ENCODE measurements at places on chromosomes 5 and 9. TPM values are rescaled to one million over a fixed set of nuclear protein-coding genes. Genes with fewer than 3 reads are reported as not detected.

- no peak within 1 kb of the TSS for H3K27ac ChIP-seq
- peak within 1 kb of the TSS; percentile 92 for H3K4me3 ChIP-seq
- DNase-seq: peak; percentile 20
- peaks cover 5% of the 10 kb centered on the region for H3K4me1 ChIP-seq
- no peaks in the 10 kb centered on the region for H3K27me3 ChIP-seq
- no peaks in the 10 kb centered on the region for H3K36me3 ChIP-seq
These were observed at the start of gene ABCA2 for GRCh38 chr9:137027369-137028262. ABCA2 (minus strand) TSS chr9:137028237; CDS start chr9:137028140, 97 bp downstream.

DNA sequence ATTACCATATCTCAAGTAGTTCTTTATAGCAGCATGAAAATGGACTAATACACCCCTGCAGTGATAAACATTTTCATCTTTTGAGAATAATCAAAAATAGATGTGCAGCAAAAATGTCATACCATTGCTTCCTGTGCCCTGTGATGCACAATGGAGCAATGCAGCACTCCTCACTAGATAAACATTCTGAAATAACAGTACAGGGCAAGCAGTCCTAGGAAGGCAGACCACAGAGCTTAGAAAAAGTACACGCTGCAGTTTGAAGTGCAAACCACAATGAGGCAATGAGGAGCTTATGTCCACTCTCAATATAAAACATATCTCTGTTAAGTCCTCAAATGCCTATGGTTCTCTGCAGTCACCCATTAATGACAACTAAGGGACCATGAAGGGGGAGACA lies 367.6 kb downstream of the PDE4D start:
- no peaks in the 10 kb centered on the region for H3K36me3 ChIP-seq
- no peaks in the 10 kb centered on the region for H3K27me3 ChIP-seq
- H3K4me1 ChIP-seq: peaks cover 5% of the 10 kb centered on the region
- DNase-seq: peak; percentile 65

DNA sequence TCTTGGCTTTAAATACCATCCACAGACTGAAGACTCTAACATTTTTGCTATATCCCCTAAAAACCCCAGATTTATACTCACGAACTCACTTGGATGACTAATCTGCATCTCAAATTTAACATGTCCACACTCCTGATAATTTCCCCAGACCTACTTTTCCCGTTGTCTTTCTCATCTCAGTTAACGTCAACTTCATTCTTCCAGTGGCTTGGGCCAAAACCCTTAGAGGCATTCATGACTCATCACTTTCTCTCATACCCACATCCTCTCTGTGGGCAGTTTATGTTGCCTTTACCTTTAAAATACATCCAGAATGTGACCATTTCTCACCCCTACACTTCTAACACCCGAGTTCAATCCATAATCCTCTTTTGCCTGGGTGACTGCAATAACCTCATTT lies 96.7 kb downstream of the EDIL3 start:
- peak; percentile 88 for DNase-seq
- H3K27me3 ChIP-seq: no peaks in the 10 kb centered on the region
- H3K36me3 ChIP-seq: no peaks in the 10 kb centered on the region
- H3K4me3 ChIP-seq: no peak overlapping the region

GRCh38 chr9:87128844-87129493 lies 181.7 kb upstream of the GAS1 start:
- H3K36me3 ChIP-seq: no peaks in the 10 kb centered on the region
- no peak overlapping the region for H3K4me3 ChIP-seq
- H3K4me1 ChIP-seq: no peaks in the 10 kb centered on the region
- DNase-seq: no peak
- H3K27me3 ChIP-seq: no peaks in the 10 kb centered on the region
- H3K27ac ChIP-seq: no peak overlapping the region

GRCh38 chr5:125914471-125914870 lies 508.7 kb upstream of the GRAMD2B start:
- no peak for DNase-seq
- no peak overlapping the region for H3K4me3 ChIP-seq
- no peaks in the 10 kb centered on the region for H3K4me1 ChIP-seq
- H3K27me3 ChIP-seq: no peaks in the 10 kb centered on the region

- no peak overlapping the region for H3K27ac ChIP-seq
- no peaks in the 10 kb centered on the region for H3K27me3 ChIP-seq
- DNase-seq: no peak
- H3K36me3 ChIP-seq: no peaks in the 10 kb centered on the region
- no peaks in the 10 kb centered on the region for H3K4me1 ChIP-seq
These were observed 29.5 kb upstream of the LRRC14B start for GRCh38 chr5:161803-162110.

DNA sequence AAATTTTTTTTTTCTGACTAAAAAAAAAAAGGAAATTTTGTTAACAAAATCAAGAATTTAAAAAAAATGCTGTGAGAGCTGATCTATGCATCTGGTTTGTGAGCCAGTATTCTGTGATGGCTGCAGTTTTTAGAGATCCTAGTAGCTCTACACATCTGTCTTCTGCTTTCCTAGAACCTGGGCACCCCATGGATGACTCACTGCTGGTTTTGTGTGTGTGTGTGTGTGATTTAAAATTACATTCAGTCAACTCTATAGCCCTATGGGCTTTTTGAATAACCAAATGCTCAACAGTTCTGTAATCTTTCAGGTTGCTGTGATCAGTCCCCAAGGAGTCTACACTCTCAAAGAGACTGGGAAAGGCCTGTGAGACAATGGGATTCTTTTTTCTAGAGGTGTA lies 2.5 kb upstream of the PSMD5 start:
- peaks cover 16% of the 10 kb centered on the region for H3K4me1 ChIP-seq
- no peak overlapping the region for H3K4me3 ChIP-seq
- no peak for DNase-seq
- peak overlapping the region; percentile 79 for H3K27ac ChIP-seq
- H3K36me3 ChIP-seq: no peaks in the 10 kb centered on the region
- no peaks in the 10 kb centered on the region for H3K27me3 ChIP-seq

DNA sequence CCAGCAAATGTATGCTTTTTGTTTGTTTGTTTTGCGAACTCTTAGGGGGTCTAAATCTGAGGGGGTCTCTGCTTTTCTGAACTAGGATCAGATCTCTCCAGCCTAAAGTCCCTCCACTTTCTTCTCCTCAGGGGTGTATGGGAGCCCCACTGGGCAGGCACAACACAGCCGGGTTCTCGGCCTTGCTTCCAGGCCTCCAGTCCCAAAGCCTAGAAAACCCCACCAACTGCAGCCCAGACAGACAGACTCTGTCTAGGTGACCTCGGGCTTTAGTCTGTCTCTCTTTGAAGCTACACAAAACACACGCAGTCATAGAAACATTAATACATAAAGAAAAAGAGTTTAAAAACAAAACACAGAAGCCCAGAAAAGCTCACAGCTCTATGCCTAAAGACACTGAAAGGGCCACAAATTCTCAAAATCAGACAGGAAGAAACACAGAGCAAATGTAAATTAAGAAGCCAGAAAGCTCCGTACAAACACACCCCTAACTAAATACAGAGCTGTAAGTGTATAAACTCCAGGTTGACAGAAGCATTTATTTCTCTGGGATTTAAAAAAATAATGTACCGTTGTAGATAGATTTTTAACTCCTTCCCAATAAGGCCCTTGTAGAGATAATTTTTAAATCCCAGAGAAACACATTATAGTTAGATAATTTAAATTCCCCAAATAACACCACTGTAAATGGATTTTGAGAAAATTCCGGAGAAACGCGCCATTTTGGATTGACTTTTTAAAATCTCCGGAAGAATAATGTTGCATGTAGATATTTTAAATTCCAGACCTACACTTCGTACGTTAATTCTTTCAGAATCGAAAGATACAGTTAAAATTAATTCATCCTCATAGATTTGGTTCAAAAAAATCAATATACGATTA lies 2.0 kb downstream of the PITX1 start:
- no peak overlapping the region for H3K4me3 ChIP-seq
- peaks cover 3% of the 10 kb centered on the region for H3K4me1 ChIP-seq
- H3K27me3 ChIP-seq: peaks cover 100% of the 10 kb centered on the region
- no peak overlapping the region for H3K27ac ChIP-seq
- no peak for DNase-seq

Gene RHOBTB3
- 477 TPM for total RNA-seq
